ENCODE measurements at places on chromosomes 16 and 17.

DNA sequence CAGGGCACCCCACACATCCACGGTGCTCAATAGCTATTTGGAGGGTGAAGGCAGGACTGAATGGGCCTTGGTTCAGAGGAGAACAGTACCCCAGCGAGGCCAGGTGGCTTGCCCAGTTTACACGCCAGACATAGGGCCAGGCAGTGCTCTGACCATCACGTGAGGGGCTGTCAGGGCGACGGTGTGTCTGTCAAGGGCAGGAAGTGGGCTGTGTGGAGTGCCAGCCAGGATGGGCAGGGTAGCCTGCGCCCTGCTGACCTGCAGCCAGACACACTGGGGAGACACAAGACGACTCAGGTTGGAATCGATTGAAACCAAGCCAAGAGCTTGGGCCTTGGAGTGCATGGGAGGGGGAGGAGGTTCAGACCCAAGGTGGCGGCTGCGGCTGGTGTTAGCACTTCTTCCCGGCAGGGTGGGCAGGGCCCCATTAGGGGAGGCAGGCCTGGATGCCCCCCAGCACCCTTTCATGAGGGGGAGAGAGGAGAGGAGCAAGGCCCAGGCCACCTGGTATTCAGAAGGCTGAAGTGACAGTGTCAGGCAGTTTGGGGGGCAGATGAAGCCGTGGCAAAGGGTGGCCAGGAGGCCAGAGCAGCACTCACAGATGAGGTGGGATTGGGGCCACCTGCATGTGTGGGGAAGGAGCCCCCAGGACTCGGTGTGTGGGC is 68.2 kb downstream of the SREBF1 start:
- DNase-seq, result no peak

DNA sequence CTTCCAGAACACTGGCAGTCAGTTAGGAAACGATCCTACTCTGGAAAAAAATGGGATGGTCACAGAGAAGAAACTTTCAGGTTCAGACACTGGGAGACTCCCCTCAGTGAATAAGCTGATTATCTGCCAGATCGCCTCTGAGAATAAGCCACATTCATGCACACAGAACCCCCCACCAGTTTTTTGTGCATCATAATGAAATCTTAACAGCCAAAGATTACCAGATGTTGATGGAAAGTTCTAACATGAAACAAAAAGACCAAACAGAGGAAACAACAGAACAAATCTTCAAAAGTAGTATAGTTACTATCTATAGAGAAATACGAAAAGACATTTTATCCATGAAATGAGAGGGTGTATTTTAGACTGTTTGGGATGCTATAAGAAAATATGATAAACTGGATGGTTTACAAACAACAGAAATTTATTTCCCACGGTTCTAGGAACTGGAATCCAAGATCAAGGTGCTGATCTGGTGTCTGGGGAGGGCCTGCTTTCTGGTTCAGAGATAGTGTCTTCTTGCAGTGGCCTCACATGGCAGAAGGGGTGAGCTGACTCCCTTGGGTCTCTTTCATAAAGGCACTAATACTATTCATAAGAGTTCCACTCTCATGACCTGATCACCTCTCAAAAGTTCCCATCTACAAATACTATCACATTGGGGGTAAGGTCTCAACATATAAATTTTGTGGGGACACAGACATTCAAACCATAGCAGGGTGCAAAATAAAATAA is 8.0 kb upstream of the AMZ2 start:
- no peak for DNase-seq

- peak; percentile 60 for DNase-seq
Measured at GRCh38 chr17:31068291-31068690, 26.5 kb upstream of the NF1 start.

GRCh38 chr16:81107511-81107910 is 11.3 kb upstream of the GCSH start:
- DNase-seq, result no peak
